Mesenchymal stem cell (in vitro differentiated cells and primary cell): ENCODE measurements at places on chromosomes 3 and 15.
A peak's percentile ranks its signal among the peaks of the same experiment; 100 is the strongest.

DNA sequence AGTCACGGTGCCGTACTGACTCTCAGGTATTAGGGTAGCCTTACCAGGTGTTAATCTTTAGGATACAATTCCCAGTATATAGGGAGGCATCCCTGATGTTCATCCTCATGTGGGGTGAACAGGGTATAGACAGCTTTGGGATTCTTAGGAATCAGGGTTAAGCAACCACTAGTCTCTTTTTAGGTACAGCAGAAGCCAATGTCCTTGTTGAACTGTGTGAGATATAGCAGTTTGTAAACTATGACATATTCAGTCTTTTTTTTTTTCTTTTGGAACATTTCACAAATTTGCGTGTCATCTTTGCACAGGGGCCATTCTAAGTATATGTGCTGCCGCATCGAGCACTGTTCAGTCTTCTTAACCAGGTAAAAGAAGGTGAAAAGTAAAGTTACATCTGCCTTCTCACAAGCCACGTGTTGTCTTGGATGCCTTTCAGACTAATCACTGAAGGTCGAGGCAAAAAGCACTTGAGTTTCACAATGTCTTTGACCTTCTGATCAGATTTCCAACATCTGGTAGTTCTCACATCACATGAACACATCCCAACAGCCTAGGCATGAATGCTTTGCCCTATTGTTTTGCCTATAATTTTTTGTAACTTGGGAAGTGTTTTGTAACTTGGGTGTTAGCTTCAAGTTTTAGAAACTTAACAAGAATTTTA, 17.2 kb downstream of the TSEN2 start:
- no peaks in the 10 kb centered on the region for H3K27me3 ChIP-seq
- no peak overlapping the region for H3K27ac ChIP-seq
- DNase-seq, result peak; percentile 91

GRCh38 chr3:129558081-129558771, 15.3 kb downstream of the H1-8 start:
- H3K27ac ChIP-seq, result peak overlapping the region; percentile 65
- H3K27me3 ChIP-seq, result no peaks in the 10 kb centered on the region
- no peak for DNase-seq
- peaks cover 72% of the 10 kb centered on the region for H3K4me1 ChIP-seq
- H3K4me3 ChIP-seq, result no peak overlapping the region

GRCh38 chr15:36183201-36183600, 396.2 kb upstream of the CDIN1 start:
- H3K36me3 ChIP-seq, result no peaks in the 10 kb centered on the region
- DNase-seq, result no peak
- H3K27ac ChIP-seq, result no peak overlapping the region
- no peak overlapping the region for H3K4me3 ChIP-seq
- H3K27me3 ChIP-seq, result no peaks in the 10 kb centered on the region
- H3K4me1 ChIP-seq, result no peaks in the 10 kb centered on the region

GRCh38 chr15:45394681-45395080, 16.3 kb upstream of the GATM start:
- no peak overlapping the region for H3K27ac ChIP-seq
- H3K27me3 ChIP-seq, result peaks cover 32% of the 10 kb centered on the region
- no peaks in the 10 kb centered on the region for H3K36me3 ChIP-seq

GRCh38 chr3:78402720-78403119, 1362.8 kb downstream of the ROBO2 start:
- no peaks in the 10 kb centered on the region for H3K36me3 ChIP-seq
- DNase-seq, result no peak
- H3K4me3 ChIP-seq, result no peak overlapping the region
- H3K27me3 ChIP-seq, result no peaks in the 10 kb centered on the region
- H3K4me1 ChIP-seq, result peaks cover 5% of the 10 kb centered on the region
- no peak overlapping the region for H3K27ac ChIP-seq

GRCh38 chr3:141454906-141455602, 31.8 kb upstream of the RASA2 start:
- peak; percentile 86 for DNase-seq
- no peaks in the 10 kb centered on the region for H3K36me3 ChIP-seq
- H3K4me1 ChIP-seq, result peaks cover 3% of the 10 kb centered on the region

DNA sequence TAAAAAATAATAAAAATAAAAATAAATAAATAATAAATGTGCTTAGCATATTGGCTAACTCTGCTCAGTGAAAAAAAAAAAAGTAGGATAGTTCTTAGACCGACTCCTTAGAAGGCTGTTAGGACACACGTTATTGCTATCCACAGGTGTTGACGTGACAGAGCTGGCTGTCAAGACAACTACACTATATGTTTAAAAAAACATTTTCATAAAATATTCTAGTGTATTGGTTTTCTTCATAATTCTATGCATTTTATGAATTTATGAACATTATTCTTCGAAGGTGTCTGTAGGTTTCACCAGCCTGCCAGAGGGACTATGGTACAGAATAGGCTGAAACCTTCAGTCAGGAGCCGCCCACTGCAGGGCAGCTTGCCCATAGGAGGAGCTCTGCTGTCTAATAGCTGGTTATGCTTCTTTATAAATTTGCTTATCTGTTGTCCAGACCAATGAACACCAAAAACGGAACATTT, 9.2 kb downstream of the TM4SF1 start:
- no peaks in the 10 kb centered on the region for H3K27me3 ChIP-seq
- H3K36me3 ChIP-seq, result peaks cover 4% of the 10 kb centered on the region
- no peak overlapping the region for H3K4me3 ChIP-seq
- peak overlapping the region; percentile 30 for H3K27ac ChIP-seq

- peak overlapping the region; percentile 38 for H3K4me3 ChIP-seq
- peaks cover 83% of the 10 kb centered on the region for H3K27me3 ChIP-seq
- H3K27ac ChIP-seq, result no peak overlapping the region
- H3K36me3 ChIP-seq, result no peaks in the 10 kb centered on the region
- no peak for DNase-seq
These were observed 263 bp downstream of the ST8SIA2 start for GRCh38 chr15:92393980-92394308.

GRCh38 chr3:188911026-188911850, 260.5 kb upstream of the TPRG1 start:
- H3K4me3 ChIP-seq, result no peak overlapping the region
- DNase-seq, result peak; percentile 80
- H3K27me3 ChIP-seq, result no peaks in the 10 kb centered on the region
- no peaks in the 10 kb centered on the region for H3K4me1 ChIP-seq
- peaks cover 2% of the 10 kb centered on the region for H3K36me3 ChIP-seq

DNA sequence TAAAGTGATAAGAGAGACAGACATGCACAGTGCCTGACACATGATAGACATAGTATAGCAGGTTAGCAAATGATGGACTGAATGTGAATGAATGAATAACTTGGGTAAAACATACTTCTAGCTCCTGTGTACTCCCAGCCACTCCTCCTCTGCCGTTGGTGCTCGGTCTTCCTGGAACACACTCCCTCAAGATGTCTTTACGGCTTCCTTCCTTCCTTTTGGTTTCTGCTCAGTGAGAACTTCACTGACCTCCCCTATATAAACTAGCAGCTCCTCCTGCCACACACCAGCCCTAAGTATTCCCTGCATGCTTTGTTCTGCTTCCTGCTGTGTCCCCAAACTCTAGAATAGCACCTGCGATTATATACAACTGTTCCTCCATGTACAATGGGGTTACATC, 50.2 kb downstream of the RAD54L2 start:
- peaks cover 7% of the 10 kb centered on the region for H3K4me1 ChIP-seq
- H3K27ac ChIP-seq, result no peak overlapping the region
- no peak overlapping the region for H3K4me3 ChIP-seq

- peak; percentile 9 for DNase-seq
- no peaks in the 10 kb centered on the region for H3K27me3 ChIP-seq
- H3K36me3 ChIP-seq, result no peaks in the 10 kb centered on the region
- no peak overlapping the region for H3K27ac ChIP-seq
- H3K4me1 ChIP-seq, result no peaks in the 10 kb centered on the region
These were observed 519.2 kb upstream of the AGTR1 start for GRCh38 chr3:148178503-148178902.

DNA sequence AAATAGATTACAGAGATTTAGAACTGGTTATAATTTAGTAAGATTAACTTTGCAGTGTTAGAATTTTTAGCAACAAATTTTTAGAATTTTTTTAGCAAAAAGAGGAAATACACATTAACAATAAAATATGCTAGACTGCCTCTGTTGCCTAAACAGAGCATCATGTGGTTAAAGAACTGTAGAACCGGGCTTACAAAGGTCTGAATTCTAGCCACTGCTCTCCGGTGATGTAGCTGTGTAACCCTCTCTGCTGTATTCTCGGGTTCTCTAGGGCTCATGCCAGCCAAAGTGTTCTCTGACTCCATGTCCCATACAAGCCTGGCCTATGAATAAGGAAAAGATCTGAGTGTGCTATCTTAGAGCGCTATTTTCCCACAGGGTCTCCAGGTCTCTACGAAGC, 2.9 kb upstream of the P2RY12 start:
- no peaks in the 10 kb centered on the region for H3K27me3 ChIP-seq
- H3K36me3 ChIP-seq, result no peaks in the 10 kb centered on the region

DNA sequence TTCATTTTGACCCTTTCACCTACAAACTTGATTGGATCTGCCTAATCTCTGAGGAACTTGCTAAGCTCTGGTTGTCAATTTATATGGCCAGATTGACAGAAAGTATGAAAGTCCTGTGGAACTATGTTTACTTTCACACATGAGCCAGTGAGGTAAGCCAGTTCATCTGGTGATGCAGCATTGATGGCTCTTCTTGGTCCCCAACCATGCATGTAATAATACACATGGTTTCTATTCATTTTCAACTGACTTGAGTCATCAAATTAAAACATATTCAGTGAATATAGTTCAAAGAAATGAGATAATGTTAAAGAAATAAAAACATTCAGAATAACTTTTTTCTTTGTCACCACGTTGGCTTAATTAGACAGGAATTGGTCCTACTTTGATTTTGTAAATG, 336.1 kb upstream of the THBS1 start:
- DNase-seq, result no peak
- H3K4me1 ChIP-seq, result no peaks in the 10 kb centered on the region
- no peaks in the 10 kb centered on the region for H3K36me3 ChIP-seq
- no peak overlapping the region for H3K4me3 ChIP-seq

GRCh38 chr15:36334059-36334458, 245.4 kb upstream of the CDIN1 start:
- H3K4me3 ChIP-seq, result no peak overlapping the region
- peak overlapping the region; percentile 67 for H3K27ac ChIP-seq
- H3K27me3 ChIP-seq, result no peaks in the 10 kb centered on the region
- no peaks in the 10 kb centered on the region for H3K4me1 ChIP-seq

GRCh38 chr15:70152070-70152480, 54.4 kb upstream of the TLE3 start:
- no peak overlapping the region for H3K4me3 ChIP-seq
- peak; percentile 47 for DNase-seq
- peak overlapping the region; percentile 28 for H3K27ac ChIP-seq

DNA sequence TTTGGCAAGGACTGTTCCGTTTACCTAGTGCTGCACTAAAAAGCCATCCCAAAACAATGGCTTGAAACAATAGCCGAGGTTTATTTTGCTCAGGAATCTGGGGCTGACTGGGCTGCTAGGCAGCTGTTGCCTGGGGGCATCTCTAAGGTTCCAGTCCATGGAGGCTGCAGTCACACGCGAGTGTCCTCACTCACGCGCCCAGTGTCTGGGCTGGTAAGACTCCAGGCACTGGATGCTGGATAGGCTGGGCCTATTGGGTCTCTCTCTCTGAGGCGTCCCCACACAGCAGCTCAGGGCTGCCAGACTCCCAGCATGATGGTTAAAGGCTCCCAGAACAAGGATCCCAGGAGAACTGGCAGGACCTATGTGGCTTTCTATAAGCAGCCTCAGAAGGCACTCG, 34.2 kb downstream of the ALS2CL start:
- DNase-seq, result peak; percentile 34
- no peak overlapping the region for H3K27ac ChIP-seq
- no peak overlapping the region for H3K4me3 ChIP-seq

DNA sequence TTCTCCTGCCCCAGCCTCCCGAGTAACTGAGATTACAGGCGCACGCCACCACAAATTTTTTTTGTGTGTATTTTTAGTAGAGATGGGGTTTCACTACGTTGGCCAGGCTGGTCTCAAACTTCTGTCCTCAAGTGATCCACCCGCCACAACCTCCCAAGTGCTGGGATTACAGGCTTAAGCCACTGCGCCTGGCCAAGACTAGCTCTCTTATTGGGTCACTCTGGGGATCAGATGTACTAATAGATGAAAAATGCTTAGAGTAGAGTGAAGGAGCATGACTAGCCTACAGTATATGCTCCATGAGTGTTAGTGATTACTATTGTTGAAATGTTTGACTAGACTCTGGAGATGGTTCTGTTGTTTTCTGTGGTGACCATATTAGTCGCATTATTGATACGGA, 21.8 kb downstream of the RARB start:
- no peak overlapping the region for H3K27ac ChIP-seq
- peaks cover 5% of the 10 kb centered on the region for H3K4me1 ChIP-seq
- H3K27me3 ChIP-seq, result no peaks in the 10 kb centered on the region
- no peak for DNase-seq

DNA sequence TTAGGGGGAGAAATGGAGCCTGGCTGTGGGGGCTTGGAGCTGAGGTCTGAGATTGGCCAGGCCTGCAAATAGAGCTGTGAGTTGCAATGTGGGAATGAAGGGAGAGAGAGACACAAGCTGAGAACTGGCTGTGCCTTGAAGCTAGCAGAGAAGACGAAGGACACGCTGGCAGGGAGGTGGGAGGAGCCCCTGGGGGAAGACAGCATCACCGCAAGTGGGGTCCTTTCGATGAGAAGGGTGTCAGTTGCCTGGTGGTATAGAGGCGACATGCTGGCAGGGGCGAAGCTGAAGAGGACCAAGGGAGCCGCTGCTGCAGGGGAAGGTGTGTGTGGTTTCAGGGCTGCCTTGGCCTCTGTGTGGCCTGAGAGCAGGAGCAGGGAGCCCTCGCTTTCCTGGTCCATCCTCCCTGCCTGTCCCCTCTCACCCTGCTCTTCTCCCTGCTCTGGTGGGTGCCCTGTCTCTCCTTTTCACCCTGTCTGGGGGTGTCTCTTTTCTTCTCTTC, 5.5 kb downstream of the RHCG start:
- H3K27ac ChIP-seq, result no peak overlapping the region
- H3K4me1 ChIP-seq, result no peaks in the 10 kb centered on the region
- peaks cover 59% of the 10 kb centered on the region for H3K27me3 ChIP-seq
- DNase-seq, result no peak
- H3K36me3 ChIP-seq, result no peaks in the 10 kb centered on the region

GRCh38 chr3:966341-966740, 126.5 kb upstream of the CNTN6 start:
- no peak overlapping the region for H3K4me3 ChIP-seq
- no peaks in the 10 kb centered on the region for H3K27me3 ChIP-seq
- H3K4me1 ChIP-seq, result no peaks in the 10 kb centered on the region
- no peak for DNase-seq

DNA sequence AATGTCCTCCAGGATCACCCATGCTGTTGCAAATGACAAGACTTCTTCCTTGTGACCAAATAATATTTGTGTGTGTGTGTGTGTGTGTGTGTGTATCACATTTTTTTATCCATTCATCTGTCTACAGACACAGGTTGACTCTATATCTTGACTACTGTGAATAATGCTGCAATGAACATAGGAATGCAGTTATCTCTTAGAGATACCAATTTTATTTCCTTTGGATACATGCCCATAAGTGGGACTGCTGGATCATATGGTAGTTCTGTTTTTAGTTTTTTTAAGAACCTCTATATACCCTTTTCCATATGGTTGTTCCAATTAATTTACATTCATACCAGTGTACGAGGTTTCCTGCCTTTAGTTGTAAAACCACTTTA, 41.7 kb downstream of the GPR176 start:
- H3K4me3 ChIP-seq, result no peak overlapping the region
- no peak overlapping the region for H3K27ac ChIP-seq
- no peaks in the 10 kb centered on the region for H3K36me3 ChIP-seq
- DNase-seq, result no peak
- peaks cover 3% of the 10 kb centered on the region for H3K4me1 ChIP-seq

GRCh38 chr3:122665226-122665786, 15.3 kb upstream of the PARP14 start:
- H3K36me3 ChIP-seq, result no peaks in the 10 kb centered on the region
- no peak overlapping the region for H3K27ac ChIP-seq
- H3K4me1 ChIP-seq, result no peaks in the 10 kb centered on the region
